Stimulated activated CD8-positive, alpha-beta memory T cell treated with anti-CD3 and anti-CD28 coated beads, Interleukin-4, amount 100 ng/mL, for 4 hours (primary cell): ENCODE measurements at places on chromosomes 1 and 21.

GRCh38 chr1:175116210-175116798, 48.7 kb downstream of the TNN start:
- no peak for DNase-seq

DNA sequence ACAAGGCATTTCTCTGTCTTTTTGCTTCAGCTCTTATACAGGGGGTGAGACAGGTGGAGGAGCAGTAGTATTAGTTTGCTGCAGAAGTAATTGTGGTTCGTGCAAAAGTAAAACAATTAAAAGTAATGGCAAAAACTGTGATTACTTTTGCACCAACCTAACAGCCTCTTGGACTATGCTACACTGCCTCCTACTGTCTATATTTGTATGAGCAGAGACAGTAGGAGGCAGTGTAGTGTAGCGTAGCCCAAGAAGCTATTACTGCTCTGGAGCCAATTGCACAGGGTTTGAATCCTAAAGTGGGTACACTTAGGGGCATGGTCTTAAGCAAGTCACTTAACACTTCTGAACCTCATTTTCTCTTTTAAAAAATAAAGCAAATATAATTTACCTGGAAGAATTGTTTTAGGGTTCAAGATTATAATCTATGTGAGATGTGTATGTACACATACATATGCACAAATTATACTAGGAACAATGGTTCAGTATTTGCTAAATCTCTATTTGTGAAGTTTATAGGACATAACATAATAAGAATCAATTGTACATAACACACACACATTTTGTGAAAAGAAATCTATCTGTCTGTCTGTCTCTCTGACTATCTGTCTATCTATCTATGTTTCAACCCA, 103.8 kb downstream of the BRINP3 start:
- no peak for DNase-seq

GRCh38 chr1:245258271-245258920, 103.6 kb downstream of the KIF26B start:
- DNase-seq, result no peak

DNA sequence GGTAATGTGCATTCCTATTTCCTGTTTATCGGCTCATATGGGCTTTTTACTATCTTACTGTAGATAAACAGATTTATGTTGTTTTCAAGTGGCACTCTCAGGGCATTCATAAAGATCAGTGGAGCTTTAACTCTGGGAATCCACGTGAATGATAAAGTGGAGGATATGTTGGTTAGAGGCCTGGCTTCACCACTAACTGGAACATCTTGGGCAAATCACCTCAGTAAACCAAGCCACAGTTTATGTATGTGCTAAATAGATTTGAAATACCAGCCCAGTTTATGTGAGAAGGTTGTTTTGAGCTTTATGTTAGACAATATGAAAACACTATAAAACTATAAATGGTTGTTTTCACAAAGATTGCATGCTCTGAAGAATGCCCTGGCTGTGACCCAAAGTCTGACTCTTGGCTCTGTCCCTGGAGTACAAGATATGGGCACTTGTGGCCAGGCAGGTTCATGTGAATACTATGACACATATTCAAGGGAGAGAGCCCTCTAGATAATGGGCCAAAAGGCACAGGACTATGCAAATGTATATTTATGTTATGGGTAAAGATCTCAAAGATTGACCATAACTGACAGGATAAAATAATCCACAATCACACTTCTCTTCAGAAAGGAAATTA, 36.7 kb downstream of the FAM163A start:
- DNase-seq, result no peak

DNA sequence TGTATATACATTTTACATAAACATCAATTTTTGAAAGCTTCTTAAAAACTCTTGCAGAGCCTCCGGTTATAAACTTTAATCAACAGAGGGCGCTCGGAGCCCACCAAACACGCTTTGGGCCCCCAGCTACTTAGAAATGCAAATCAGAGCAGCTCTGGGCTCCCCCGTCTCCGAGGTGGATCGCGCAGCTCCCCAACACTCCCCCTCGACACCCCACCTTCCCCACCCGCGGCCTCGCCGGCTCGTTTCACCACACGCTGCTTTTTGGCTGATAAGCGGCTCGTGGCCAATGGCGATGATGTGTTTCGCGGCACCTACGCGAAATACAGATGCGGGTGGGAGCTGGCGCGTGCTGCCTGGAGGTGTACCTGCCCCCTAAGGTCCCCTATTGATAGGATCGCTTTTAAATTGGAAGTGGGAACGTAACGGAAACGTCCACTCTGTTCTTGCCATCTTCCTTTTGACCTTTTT, 1.7 kb upstream of the KIF26B start:
- peak; percentile 34 for DNase-seq

DNA sequence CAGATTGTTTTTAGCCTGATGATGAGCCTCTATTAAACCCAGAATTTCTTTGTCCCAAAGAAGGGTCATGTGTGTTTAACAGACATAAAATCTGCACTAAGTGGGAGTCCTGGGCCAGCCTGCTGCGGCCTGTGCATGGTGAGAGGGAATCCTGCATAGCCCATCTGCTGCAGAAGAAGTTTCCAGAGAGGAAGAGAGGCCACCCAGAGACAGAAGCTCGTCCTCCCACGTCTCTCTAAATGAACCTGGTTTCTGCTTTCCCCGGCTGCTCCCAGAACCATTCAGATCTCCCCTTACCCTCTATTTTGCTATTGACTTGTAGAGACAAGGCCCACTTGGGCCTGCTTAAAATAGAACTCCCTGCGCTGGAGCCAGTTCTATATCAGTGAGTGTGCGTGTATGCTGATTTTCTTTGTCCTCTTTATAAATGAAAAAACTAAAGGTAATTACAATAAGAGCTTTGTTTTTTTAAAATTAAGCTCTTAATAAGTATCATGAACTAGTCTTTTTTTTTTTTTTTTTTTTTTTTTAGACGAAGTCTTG, 142.8 kb upstream of the RAB4A start:
- no peak for DNase-seq

DNA sequence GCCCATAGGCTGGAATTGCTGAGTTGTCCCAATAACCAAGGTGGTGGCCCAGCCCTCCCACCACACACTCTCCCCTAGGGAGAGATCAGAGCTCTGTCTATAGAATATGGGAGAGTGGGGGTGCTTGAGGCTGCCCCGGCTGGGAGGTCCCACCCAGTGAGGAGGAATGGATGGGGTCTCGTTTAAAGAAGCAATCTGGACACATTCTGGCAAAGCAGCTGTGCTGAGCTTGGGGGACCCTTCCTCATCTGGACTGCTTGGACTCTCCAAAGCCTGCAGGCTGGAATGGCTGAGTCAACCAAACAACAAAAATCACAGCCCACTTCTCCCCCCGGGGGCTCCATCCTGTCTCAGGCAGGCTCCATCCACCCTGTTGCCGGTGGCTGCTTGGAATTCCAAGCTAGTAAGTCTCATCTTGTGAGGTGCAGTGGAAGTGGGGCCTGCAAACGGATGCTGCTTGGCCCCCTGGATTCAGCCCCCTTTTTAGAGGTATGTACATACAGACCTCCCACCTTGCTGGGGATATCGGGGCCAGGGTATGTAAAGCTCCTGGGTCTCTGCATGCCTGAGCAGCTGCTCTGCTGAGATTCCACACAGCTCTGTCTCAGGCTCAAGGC, 67.1 kb upstream of the FAM78B start:
- DNase-seq, result no peak

- no peak for DNase-seq
These were observed 3.2 kb downstream of the IFT25 start for GRCh38 chr1:53942127-53942957.

DNA sequence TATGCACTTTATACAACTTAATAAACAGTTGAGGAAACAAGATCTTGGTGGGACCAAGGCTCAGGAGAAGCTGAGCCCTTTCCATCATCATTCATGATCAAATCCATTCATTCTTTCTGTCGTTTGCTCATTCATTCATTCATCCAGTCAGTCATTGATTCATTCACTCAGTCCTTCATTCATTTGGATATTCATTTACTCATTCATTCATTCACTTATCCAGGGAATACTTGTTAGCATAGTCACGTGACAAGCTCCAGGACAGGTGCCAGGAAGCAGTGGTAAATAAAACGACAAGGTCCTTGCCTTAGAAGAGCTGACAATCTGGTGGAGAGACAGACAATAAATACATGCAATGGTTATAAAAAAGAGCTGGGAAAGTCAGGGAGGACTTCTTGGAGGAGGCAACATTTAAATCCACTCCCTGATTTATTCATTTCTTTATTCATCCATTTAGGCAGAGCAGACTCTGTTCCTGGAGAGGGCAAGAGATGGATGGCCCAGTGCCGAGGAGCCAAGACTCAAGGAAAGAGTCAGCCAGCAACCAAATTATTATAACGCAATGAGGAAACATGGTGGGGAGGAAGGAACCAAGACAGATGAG, 74.1 kb upstream of the CASZ1 start:
- no peak for DNase-seq

DNA sequence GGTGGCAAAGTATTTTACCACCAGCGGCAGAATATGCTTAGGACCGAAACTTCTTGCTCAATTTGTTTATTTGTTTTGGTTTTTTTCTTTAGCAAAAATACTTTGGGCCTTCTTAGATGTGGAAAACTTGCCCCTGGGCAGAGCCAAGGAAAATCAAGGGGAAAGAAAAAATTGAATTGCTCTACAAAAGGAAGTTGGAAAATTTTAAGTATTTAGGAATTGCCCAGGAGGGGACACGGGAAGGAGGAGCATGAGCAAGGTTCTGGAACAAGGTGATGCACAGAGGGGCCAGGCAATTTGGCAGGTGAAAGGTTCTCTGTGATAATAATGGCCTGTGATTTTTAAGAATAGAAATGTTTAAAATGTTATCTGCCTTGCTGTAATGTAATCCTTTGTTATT, 28.6 kb downstream of the SGIP1 start:
- DNase-seq, result no peak

GRCh38 chr1:48920851-48921250, 144.2 kb upstream of the BEND5 start:
- DNase-seq, result no peak

- DNase-seq, result no peak
These were observed 149.2 kb downstream of the OMA1 start for GRCh38 chr1:58397187-58397820.

DNA sequence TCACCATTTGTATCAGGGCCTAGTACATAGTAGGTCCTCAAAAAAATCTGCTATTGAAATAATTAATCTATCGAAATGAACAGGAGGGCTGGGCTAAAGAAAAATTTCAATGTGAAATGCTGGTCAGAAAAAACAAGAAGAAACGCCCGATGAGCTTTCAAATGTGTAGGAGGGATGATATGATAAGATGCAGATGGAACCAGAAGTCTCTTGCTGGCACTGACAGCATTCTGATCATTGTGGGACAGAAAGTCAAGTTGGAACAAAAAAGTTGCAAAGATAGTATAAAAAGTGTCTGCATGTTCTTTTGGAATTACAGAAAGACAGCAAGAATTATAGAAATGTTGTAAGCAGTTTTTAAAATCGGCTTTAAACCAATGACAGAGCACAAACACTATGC, 11.1 kb downstream of the G0S2 start:
- no peak for DNase-seq

DNA sequence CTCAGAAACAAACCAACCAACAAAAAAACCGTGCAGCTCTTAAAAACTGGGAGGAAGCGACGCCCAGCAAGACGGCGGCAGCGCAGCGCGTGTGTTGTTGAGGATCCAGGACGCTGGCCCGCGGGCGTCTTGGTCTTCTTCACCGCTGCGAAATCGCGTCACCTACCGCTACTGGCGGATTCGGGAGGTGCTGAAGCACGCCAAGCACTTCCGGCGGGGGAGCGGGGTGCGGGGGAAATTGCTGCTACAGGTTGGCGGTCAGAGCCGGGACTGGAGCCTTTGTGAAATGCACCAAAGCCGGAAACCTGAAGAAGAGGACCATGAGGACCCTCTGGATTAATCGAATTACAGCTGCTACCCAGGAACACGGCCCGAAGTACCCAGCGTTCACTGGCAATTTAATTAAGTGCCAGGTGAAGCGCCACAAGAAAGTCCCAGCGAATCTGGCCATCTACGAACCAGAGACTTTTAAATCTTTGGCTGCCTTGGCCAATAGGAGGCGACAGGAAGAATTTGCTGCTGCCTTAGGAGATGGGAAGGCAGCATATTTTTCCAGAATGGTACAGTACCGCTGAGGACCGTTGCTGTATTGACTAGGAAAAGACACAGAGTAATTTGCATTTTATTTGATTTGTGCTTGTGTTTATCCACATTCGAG, 11.9 kb upstream of the RIPPLY3 start:
- no peak for DNase-seq

- DNase-seq, result no peak
These were observed 32.4 kb downstream of the STYXL2 start for GRCh38 chr1:167126317-167126716.

GRCh38 chr1:5793516-5793915, 198.7 kb downstream of the NPHP4 start:
- no peak for DNase-seq

DNA sequence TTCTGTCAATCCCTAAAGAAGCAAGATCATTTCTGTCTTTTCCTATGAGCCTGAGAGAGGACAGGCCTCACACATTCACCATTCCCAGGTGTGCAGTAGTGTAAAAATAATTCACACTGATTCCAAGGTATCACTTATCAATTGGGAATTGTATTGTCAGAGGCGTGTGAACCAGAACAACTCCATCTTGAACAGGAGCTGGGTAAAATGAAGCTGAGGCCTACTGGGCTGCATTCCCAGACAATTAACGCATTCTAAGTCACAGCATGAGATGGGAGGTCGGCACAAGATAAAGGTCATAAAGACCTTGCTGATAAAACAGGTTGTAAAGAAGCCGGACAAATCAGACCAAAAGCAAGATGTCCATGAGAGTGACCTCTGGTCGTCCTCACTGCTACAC, 239.2 kb downstream of the SMYD3 start:
- DNase-seq, result no peak

- no peak for DNase-seq
These were observed 66.3 kb downstream of the TAS1R2 start for GRCh38 chr1:18793164-18793563.

DNA sequence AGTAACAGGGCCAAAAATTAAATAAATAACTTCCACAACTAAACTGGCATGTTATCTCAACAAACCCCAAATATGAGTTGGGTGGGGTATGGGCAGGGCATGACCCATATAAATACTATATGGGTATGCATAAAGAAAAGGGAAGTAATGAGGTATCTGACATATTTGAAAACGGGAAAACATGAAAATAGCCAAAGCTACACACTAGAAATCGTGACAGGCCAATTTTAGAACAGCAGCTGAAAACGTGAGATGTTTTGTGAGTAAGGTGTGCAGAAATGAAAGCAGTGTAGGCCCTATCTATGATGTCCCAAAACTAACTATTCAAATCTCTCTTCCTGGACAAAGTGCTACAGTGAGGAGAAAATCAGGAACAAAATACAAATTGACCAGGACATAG, 537.9 kb upstream of the NR5A2 start:
- no peak for DNase-seq

GRCh38 chr1:75203415-75204277, 69.5 kb downstream of the LHX8 start:
- DNase-seq, result no peak

DNA sequence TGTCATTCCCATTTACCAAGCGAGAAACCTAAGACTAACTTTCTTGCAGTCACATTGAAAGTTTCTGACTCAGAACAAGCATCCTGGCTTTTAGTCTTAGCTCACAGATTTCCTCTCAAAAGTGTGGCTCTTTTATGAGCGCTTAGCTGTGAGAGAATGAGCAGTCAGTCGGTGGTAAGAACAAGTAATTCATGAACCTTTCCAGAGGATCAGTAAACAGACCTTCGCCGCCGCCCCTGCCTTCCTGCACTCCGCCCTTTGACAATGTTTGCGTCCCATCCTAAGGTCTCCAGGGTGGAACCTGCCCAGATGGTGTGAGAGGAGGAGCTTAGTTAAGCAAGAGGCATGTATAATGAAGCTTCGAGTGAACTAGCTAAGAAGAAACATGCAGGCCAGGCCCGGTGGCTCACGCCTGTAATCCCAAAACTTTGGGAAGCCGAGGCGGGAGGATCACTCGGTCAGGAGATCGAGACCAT, 142.4 kb downstream of the GLUL start:
- DNase-seq, result no peak
